NCI-H1105 treated with DMSO at 0.1 percent for 48 hours (cell line): ENCODE measurements at places on chromosomes 3 and 15.
A peak's percentile ranks its signal among the peaks of the same experiment; 100 is the strongest.

GRCh38 chr3:32831791-32832190 lies 14.0 kb downstream of the TRIM71 start:
- DNase-seq = no peak

DNA sequence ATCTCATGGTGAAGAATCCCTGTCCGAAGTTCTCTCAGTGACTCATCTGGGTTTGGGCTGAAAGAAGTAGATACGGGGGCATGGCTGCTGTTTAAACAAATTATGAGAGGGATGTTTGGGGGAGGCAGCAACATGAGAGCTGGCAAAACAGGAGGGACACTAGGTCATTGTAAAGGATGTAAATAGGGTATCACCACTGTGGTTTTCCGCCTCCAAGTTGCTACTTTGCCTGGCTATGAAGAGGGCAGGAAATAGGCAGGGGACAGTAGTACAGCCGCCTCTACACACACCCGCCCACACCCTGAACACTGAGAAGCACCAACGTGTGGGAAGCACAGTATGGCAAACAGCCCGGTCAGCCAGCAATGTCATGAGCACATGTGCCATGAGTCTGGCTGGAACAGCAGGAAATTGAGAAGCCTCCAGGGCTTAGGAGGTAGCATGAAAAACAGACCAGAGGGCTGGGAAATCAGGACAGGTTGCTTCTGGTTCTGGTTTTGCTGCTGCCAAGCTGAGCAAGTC lies 17.1 kb downstream of the HEXA start:
- DNase-seq = no peak

GRCh38 chr3:46860810-46861604 lies 2.2 kb downstream of the MYL3 start:
- no peak for DNase-seq

- peak; percentile 32 for DNase-seq
Observed at GRCh38 chr3:147619921-147620560, 210.9 kb downstream of the ZIC1 start.

DNA sequence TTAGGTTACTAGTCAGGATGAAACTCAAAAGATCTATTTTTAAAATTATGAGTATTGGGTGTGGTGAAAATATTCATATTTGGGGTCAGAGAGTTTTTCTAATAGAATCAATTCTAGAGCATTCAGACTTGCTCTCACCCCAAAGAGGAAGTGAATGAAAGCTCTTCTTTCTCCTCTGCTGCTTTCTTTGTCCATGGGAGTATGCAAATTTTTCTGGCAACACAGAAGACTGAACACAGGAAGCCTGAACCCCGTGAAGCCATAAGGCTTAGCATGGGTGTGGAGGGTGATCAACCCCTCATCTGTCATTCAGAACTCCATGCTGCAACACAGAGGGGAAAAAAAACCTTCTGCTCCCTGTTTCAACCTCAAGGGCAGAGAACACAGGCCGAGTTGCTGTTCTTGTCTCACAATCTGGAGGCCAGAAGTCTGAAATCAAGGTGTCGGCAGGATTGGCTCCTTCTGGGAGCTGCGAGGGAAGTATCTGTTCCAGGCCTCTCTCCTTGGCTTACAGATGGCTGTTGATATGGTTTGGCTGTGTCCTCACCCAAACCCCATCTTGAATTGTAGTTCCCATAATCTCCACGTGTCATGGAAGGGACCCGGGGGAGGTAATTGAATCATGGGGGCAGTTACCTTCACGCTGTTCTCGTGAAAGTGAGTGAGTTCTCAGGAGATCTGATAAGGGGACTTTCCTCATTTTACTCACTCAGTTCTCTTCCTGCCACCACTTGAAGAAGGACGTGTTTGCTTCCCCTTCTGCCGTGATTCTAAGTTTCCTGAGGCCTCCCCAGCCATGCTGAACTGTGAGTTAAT lies 33.7 kb upstream of the CD47 start:
- no peak for DNase-seq
